ENCODE measurements at places on chromosomes 11 and 22.

GRCh38 chr11:73243093-73243485 lies 25.0 kb downstream of the P2RY2 start:
- no peak for DNase-seq

GRCh38 chr11:124278261-124278660 lies 22.1 kb downstream of the OR8G5 start:
- DNase-seq: no peak

- peak; percentile 69 for DNase-seq
Observed at GRCh38 chr22:24156141-24156912, 25.0 kb upstream of the SUSD2 start.

DNA sequence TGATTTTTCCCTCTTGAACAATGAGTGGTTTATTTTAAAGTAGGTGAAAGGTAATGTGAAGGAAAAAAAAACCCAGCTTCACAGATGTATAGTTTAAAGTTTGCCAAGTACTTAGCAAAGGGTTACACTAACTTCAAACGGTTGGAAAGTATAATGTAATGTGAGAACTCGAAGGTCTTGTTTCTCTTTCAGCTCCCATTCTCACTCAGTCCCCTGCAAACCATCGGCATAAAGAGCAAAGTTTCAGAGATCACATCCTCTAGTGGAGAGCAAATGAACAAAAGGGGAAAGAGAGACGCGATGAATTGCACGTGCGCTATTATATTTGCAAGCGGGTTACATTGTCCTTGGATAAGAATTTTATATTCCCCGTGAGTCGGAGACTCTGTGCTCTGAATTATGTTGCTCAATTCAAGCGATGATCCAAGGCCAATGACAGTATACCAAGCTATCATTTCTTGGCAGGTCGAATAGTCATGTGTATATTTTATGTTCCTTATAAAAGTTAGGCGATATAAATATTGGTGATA lies 37.6 kb upstream of the BIRC3 start:
- no peak for DNase-seq

DNA sequence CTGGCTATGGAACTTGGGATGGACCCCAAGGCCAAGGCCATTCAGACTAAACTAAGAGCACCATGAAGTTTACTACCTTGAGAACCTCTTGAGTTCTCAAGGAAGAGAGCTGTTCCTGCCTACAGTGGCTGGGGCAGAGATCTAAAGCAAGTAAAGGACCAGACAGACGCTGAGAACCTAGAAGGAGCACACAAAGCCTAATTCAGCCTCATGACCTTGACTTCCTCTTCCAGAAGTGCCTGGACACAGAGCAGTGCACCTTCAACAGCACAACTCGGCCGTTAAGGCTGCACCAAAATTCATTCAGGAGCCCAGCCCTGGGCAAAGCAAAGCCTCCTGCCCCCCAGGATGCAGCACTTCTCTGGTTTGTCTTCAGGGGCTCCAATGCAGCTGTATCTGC lies 82.9 kb upstream of the AKIP1 start:
- DNase-seq: no peak

- no peak for DNase-seq
Observed at GRCh38 chr11:96141626-96142025, 201.4 kb downstream of the MAML2 start.

DNA sequence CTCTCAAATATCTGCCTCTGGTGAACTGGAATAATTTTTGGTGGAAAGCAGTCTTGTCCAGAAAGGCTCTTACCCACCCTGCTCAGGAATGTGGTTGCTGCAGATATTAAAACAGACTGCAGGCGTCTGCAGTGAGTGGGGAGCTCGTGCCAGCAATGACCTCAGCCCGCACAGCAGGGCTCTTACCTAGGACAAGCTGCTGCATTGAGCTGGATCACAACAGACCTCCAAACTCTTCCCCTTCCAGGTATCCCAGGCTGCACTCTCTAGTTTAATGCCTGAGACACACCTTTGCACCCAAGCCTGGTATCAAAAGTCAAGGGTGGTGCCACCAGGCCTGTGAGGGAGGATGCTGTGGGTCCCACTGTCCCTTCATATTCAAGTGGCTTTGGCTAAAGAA lies 69.7 kb upstream of the CDON start:
- no peak for DNase-seq

DNA sequence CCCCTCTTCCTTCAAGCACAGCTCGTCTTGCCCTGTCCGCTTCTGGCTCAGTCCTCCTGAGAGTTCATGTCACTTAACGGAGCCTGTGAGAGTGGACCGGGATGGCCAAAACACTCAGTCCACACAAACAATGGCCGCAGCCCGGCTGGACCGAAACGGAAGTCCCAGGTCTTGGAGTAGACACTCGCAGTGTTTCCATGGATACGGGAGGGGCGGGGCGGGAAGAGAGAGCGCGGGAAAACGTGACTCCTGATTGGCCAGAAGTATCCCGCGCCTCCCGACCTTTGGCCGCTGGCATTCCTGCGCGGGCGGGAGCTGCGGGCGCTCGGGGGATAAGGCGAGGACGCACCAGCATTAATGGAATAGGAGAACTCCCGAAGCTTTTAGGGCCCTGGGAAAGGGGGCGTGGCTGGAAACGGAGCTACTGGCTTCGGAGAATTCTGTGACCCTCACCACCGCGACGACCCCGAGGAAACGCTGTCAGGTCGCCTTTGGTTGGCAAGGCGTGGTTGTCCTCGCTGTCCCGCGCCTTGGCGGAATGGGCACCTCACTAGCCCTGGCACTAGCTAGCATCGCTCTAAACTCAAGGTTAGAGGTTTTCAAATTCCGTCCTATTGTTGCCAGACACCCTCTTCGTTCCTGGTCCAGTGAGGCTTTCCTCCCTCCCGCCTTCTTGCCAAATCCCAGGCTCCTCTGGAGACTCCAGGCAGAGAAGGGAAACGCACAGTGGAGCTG lies at the start of the genes NLRP14 and ZNF214:
NLRP14 (plus strand) TSS at position 297 of the 735 bp plus-strand sequence. CDS start 18,108 bp downstream, outside the sequence.
ZNF214 (minus strand) TSS at position 164 of the 735 bp plus-strand sequence. CDS start 17,511 bp downstream, outside the sequence.
- no peak for DNase-seq

- no peak for DNase-seq
Observed at GRCh38 chr22:43147821-43148220, 3.5 kb upstream of the TSPO start.

GRCh38 chr11:131408025-131408640 lies 37.7 kb downstream of the NTM start:
- DNase-seq: no peak

GRCh38 chr11:10592331-10592730 lies 23.9 kb upstream of the LYVE1 start:
- no peak for DNase-seq

GRCh38 chr11:25377466-25377865 lies 880.6 kb downstream of the LUZP2 start:
- no peak for DNase-seq

DNA sequence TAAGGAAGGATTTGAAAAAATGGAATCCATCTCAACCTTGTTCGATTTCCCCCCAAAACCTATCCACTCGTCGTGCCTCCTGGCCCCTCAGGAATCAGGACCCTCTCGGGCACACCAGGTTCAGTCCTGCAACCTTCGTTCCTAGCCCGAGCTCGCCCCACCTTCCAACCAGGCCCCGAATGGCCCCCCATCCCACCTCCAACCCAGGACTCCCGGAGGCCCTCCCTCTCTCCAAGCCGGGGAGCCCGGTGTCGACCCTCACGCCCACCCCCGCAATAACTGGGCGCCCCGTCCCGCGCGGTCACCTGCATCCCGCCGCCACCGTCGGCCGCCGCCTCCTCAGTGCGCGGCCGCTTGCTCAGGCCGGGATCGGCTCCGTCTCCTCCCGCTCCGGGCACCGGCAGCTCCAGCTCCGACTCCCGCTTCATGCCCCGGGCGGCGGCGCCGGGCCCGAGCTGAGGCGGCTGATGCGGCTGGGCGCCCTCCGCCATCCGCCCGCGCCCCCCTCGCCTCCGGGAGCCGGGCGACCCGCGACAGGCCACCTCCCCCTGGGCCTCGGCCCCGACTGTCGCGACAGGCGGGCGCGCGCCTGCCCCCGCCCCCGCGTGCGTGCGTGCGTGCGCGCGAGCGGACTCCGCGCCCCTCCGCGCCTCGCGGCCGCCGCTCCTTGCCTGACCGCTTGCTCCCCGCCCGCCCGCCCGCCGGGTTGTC lies 534 bp downstream of the RBFOX2 start:
- DNase-seq: no peak

GRCh38 chr22:20724676-20725454 lies 49.0 kb upstream of the SERPIND1 start:
- DNase-seq: no peak

DNA sequence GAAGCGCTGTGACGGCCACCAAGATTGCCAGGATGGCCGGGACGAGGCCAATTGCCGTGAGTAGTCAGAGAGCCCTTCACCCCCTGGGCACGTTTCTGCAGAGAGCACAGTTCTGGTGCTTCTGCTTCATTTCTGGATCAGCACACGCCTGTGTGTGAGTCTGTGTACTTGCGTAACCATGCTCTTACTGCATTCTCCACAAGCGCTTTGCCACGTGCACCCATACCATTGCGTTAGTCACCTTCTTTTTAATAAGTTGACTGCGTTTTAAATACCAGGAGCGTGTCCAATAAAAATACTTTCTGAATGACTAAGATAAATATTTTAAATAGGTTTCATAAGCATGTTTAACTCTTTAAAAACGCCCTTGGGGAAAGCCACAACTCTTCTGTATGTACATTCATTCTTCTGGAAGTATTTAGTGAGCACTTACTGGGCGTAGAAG lies 143.0 kb upstream of the SORL1-AS1 start:
- no peak for DNase-seq

- DNase-seq: no peak
Observed at GRCh38 chr11:126304457-126305075, 706 bp downstream of the DCPS start.

GRCh38 chr11:20403059-20403458 lies 15.5 kb downstream of the PRMT3 start:
- DNase-seq: no peak

DNA sequence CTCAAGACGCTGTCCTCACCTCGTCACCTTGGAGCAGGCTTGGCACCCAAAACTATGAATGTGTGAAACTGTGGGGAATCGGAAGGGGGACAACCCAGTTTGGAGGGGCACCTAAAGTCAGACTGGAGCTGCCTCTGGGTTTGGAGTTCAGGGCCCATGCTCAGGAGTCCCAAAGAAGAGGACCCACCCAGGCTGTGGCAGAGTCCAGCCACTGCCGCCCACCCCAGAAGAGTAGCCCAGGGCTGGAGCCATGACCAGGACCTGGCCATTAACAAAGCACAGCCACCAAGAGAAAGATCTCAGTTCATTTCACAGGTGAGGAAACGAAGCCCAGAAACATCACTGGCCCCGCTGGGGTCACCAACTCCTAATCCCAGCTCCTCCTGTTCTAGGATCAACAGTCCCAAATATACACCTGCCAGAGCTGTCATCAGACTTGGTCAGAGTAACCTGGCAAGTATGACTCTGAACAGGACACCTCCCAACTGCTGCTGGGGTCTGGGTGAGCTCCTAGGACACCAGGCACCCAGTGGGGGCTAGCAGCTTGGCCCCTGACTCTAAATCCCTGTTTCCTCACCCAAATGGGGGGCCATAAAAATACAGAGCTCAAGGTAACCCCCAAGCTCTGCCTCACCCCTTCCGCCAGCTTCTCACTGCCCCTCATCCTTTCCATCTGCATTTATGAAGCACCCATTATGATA lies 2.7 kb downstream of the RAB3IL1 start:
- DNase-seq: no peak

DNA sequence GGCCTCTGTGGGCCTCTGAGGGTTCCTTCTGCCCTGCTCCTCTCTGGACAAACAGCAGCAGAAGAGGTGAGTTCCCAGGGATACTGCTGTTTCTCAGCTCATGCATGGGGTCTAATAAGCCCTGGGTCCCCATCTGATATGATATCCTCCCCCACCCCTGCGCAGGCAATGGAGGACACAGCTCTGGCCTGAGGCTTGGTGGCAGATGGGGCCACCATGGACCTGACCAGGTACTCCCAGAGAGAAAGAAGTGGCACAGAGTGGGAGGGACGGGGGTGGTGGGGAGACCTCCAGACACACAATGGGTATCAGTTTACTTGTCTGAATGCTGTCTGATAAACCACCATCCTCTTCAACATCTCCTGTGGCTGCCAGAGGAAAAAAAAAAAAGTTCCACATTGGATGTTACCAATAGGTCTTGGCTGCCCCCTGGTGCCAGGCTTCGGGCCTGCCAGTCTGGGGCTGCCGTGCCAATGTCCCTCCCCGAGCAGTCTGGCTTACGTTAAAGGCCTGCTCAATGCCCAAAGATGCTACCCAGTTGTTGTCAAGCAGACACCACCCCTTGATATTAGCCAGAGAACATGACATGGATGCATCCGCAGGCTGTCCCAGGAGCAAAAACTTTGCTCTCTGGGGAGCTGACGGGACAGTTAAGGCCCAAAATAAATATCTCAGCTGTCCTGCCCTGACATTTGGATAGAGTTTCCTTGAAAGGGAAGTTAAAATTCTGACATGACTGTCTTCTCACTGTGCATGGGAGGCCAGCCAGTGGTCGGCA lies 27.9 kb upstream of the ABCC8 start:
- DNase-seq: peak; percentile 82

DNA sequence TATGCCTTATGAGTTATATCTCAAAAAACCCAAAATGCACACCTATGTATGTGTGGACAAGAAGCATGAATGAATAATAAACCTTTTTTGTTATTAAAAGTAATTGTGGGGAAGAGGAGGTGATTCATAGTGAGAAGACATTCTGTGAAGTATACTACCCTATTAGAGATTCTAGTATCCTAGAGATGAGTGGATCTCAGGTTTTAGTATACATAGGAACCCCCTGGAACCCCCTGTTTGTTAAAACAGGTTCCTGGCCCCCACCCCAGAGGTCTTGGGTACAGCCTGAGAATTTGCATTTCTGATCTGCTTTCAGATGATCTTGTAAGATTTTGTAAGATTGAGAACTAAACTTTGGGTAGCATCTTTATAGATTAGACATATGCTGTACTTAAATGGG lies 17.5 kb downstream of the NUCB2 start:
- no peak for DNase-seq

- no peak for DNase-seq
Observed at GRCh38 chr11:113615098-113615497, 91.0 kb downstream of the TMPRSS5 start.

- no peak for DNase-seq
Observed at GRCh38 chr11:66230978-66231377, 37.5 kb upstream of the RAB1B start.

DNA sequence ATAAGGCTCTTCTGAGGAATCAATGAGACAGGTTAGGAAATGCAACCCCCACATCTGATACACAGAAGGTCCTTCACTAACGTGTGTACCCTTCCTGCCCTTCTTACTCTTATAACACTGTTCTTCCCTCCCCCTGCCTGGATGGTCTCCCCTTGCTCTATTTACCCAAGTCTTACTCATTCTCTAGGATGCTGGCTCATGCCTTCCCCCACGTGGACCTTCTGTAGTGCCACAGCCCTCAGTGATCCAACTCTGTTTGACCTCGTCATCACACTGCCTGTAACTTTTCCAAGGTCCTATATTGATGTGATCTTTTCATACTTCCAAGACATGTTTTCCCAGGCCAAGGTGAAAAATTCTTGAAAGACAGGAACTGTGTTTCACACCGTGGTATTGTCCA lies 79.8 kb downstream of the C11orf58 start:
- no peak for DNase-seq

Data from CD4-positive, alpha-beta T cell treated with Interleukin-6 for 4 hours (primary cell).